ENCODE measurements at places on chromosomes 7 and 10.

- no peak for DNase-seq
Measured at GRCh38 chr7:29095631-29096445, 50.5 kb downstream of the CPVL start.

GRCh38 chr10:122749886-122750285 lies 50.2 kb upstream of the C10orf120 start:
- no peak for DNase-seq

GRCh38 chr10:59907537-59907917 lies 1.2 kb upstream of the CCDC6 start:
- DNase-seq, result no peak

- DNase-seq, result no peak
Measured at GRCh38 chr10:96325719-96326373, 21.6 kb downstream of the DNTT start.

DNA sequence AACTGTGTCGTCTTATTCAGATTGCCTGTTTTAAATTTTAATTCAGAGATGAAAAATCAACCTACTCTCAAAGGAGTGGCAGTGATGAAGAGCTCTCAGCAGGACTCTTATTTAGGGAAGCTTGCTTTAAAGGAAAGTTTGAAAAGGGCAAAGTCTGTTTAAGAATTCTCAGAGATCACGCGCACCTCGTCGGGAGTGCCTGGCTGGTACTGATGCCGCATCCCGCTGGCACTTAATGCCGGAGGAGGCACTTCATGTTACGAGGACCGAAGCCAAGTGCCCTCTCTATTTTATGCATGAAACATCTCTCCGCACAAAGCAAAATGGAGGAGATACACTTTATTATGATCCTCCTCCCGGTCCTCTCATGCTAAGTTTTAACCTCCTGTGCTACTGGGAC lies 71.1 kb upstream of the INSYN2A start:
- no peak for DNase-seq

DNA sequence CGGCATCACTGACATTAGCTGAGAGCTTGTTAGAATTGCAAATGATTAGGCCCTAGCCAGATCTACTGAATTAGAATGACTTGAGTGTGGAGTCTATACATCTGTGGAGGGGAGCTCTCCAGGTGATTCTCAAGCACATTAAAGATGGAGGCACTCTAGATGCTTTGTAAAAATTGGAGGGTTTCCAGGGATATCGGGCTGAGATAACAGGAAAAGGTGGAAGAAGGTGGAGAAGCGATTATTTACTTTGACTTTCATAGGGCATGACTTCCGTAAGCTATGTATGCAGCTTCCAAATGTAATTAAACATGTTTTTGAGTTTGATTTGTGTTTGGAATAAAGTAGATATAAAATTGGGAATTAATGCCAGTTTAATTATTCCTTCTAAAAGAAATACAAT lies 235.0 kb upstream of the PTN start:
- no peak for DNase-seq

- no peak for DNase-seq
Measured at GRCh38 chr10:76577455-76577854, 1060.2 kb downstream of the KCNMA1 start.

DNA sequence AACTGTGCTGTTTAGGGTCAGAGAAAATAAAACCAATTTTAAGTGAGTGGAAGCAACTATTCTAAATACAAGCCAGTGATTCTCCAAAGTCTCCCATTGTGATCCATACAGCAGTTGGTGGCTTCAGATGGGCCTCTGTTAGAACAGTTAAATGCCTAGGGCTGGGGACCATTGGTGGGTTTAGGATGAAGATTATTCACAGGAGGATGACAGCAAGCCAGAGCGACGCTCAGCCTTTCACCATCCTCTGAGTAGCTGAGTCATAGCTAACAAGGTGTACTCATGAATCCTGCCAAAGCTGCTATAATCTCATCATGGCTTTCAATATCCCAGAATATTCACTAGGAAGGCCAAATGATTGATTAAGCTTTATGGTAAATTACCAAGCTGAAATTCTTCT lies 39.6 kb downstream of the STARD3NL start:
- no peak for DNase-seq

GRCh38 chr7:7516662-7517061 lies 19.0 kb downstream of the COL28A1 start:
- no peak for DNase-seq

- no peak for DNase-seq
Measured at GRCh38 chr10:784403-785088, 95.1 kb upstream of the DIP2C start.

DNA sequence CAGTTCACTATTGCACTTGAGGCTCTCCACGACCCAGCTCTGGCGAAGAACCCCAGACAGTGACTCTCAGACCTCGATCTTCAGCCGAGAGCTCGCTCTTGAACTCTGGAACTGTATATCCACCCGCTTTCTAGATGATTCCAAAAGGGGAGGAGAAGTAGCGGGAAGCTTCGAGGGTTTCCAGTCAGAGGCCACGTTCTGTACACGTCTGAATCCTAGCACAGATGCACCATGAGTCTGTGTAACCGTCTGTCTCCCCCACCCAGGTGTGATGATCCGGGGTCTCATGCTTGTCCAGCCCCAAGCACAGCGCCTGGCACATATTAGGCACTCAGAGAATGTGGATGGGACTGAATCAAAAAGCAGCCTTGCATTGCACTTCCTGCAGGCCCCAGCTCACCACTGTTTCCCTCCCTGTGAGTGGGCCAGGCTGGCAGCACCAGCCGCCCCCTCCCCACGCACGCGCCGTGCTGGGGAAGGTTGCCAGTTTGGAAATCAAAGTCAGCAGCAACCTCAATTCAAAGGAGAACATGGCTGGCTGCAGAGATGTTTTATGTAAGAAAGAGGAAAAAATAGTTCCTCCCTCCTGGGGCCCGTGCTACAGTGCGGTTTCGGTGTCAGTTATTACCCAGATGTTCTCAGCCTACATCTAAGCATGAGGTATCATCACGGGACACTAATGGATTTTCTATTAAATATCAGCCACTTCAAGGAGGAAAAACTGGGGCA lies 5.7 kb downstream of the GRID2IP start:
- no peak for DNase-seq

All from activated naive CD4-positive, alpha-beta T cell (primary cell).